ENCODE measurements at places on chromosomes 7 and 10. TPM values are rescaled to one million over a fixed set of nuclear protein-coding genes. Genes with fewer than 3 reads are reported as not detected.

The ERV3-1 gene
- total RNA-seq: 1.5 TPM

GRCh38 chr7:11970132-11970531 lies 138.1 kb upstream of the THSD7A start:
- no peak for DNase-seq

DNA sequence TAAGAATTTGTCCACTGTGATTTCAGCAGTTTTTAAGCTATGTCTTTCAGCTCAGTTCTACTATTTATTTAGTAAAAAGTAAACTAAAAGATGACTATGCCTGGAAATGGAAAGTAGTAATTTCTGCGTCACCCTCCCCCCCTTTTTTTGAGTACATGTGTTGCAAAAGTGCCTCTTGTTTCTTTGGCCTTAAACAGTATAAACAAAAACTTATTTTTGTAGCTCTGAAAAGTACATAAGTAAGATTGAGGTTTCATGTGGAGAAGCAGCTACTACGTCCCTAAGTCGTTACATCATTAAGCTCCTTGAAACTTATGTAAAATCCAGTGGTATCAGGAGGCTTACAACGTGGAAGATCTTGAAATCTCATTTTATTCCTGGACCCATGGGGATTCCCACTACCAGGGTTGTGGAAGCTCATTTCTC lies 46.3 kb upstream of the HBP1 start:
- DNase-seq: no peak

The SCIN gene
- total RNA-seq: 0.03 TPM

DNA sequence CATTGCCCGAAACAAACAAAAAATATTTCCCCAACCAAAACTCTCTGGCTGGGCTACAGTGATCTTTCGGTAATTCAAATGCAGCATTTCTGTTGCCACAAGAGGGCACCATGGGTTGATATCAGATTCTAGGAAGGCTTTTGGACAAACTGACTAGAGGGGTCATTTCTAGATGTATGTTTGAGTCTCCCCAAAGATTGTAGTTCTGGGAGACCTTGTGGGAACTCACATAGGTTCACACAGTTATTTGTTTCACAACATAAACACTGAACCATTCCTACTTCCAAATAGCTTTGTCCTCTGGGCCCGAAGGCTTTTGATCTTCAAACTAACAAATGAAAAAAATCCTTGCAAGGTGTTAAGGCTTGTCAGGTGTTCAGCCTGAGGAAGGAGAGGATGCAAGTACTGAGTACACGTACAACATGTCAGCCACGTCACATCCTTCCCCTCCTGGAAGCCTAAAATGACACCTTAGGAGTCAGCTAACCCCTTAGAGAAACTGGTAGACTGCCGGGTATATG lies 37.0 kb upstream of the IL15RA start:
- DNase-seq: peak; percentile 37

DNA sequence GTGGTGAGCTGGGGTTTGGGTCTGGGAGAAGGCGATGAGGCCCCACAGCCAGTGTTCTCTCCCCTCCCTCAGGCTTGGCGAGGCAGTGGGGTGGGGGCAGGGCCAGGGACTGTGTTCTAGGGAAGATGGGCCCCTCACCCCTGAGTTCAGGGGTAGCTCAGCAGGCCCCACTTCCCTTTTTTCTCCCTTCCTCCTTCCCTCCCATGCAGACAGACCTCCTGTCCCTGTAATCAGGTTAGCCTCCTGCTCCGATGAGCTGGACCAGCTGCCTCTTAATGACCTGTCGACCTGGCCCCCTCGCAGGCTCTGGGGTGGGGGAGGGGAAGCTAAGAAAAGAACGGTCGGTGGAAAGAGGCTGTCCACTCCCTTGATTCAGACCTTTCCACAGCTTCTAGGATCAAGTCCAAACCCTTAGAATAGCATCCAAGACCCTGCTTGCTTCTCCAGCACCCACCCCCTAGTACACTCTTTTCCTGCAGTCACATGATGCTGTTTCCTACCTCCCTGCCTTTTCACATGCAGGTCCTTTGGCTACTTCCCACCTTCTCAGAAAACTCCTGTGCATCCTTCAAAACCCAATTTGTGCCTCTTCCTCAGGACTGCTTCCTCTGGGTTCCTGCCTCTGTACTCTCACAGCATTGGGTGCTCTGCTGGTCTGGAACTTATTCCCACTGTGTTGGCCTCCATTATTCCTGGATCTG lies 64.1 kb downstream of the ZMIZ1 start:
- no peak for DNase-seq

The FEZF1 gene
- not detected for total RNA-seq

The HOXA5 gene
- 1.9 TPM for total RNA-seq

- no peak for DNase-seq
These were observed 118.5 kb downstream of the GLRX3 start for GRCh38 chr10:130254662-130255061.

DNA sequence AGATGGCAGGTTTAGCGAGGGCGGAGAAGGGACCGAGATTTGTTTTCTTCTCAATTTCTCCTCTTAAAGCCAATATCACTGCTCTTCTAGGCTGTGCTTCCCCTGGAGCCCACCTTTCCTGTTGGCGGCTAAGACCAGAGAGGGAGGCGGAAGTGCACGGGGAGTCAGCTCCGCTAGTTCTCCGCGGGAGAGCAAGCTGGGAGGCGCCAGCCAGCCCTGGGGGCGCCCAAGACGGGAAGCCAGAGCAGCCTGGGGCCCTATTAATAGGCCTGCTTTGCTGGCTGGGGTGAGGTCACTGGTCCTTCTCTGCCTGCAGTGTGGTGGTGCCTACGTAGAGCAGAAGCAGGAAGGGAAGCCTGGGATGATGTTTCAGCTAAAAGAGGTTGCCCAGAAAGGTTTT lies 61.6 kb downstream of the LSM5 start:
- no peak for DNase-seq

- peak; percentile 3 for DNase-seq
These were observed 745 bp downstream of the SLC16A9 start for GRCh38 chr10:59708816-59709394.

The AFAP1L2 gene
- total RNA-seq: 1.2 TPM

The DPYSL4 gene
- not detected for total RNA-seq

- no peak for DNase-seq
These were observed 49.9 kb upstream of the ZRANB1 start for GRCh38 chr10:124892031-124892430.

GRCh38 chr7:107180378-107180777 lies 11.6 kb downstream of the HBP1 start:
- DNase-seq: peak; percentile 73

- DNase-seq: no peak
These were observed 22.4 kb upstream of the NPFFR1 start for GRCh38 chr10:70306181-70306705.
